Gastrocnemius medialis (tissue), 4 donors: ENCODE measurements at places on chromosomes 5 and 9. TPM values are rescaled to one million over a fixed set of nuclear protein-coding genes. Genes with fewer than 3 reads are reported as not detected.
A peak's percentile ranks its signal among the peaks of the same experiment; 100 is the strongest.

The CAMSAP1 gene
- total RNA-seq = 71.0 TPM

The CD180 gene
- 0.56 TPM for total RNA-seq

- no peaks in the 10 kb centered on the region for H3K4me1 ChIP-seq
- no peak overlapping the region for H3K27ac ChIP-seq
- no peaks in the 10 kb centered on the region for H3K36me3 ChIP-seq
- H3K27me3 ChIP-seq = no peaks in the 10 kb centered on the region
- no peak for DNase-seq
Observed at GRCh38 chr5:167696558-167697314, 594.7 kb upstream of the WWC1 start.

The ELOVL7 gene
- total RNA-seq = 0.89 TPM

DNA sequence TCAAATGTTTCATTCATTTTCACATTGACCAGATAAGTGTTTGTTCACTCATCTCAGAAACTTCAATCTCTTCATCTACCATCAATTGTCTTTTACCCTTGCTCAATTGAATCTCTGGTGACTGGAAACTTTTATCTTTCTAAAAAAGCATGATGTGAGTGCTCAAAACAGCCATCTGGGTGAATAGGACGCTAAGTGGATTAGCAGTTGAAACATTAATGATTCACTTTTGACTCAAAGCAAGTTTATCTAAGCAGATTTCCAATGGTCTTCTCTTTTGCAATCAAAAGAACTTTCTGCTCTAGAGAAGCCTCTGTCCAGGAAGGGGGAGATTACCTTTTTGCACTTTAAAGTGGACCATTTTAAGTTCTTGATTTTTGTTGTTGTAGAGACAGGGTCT lies 22.2 kb downstream of the KLF4 start:
- peaks cover 4% of the 10 kb centered on the region for H3K27me3 ChIP-seq
- H3K36me3 ChIP-seq = no peaks in the 10 kb centered on the region
- no peak for DNase-seq
- no peaks in the 10 kb centered on the region for H3K4me1 ChIP-seq
- H3K4me3 ChIP-seq = no peak overlapping the region
- H3K27ac ChIP-seq = no peak overlapping the region

- peaks cover 4% of the 10 kb centered on the region for H3K4me1 ChIP-seq
- peak; percentile 32 for DNase-seq
- no peaks in the 10 kb centered on the region for H3K27me3 ChIP-seq
- H3K36me3 ChIP-seq = no peaks in the 10 kb centered on the region
- no peak overlapping the region for H3K4me3 ChIP-seq
Observed at GRCh38 chr5:72228960-72229359, 91.1 kb downstream of the MRPS27 start.

GRCh38 chr5:30759731-30760130 lies 433.8 kb upstream of the CDH6 start:
- no peaks in the 10 kb centered on the region for H3K27me3 ChIP-seq
- no peak overlapping the region for H3K27ac ChIP-seq
- H3K4me3 ChIP-seq = no peak overlapping the region
- no peak for DNase-seq

- H3K36me3 ChIP-seq = no peaks in the 10 kb centered on the region
- peaks cover 15% of the 10 kb centered on the region for H3K4me1 ChIP-seq
- no peak for DNase-seq
- no peak overlapping the region for H3K4me3 ChIP-seq
- H3K27me3 ChIP-seq = no peaks in the 10 kb centered on the region
Observed at GRCh38 chr5:58929726-58930125, 346.9 kb downstream of the RAB3C start.

DNA sequence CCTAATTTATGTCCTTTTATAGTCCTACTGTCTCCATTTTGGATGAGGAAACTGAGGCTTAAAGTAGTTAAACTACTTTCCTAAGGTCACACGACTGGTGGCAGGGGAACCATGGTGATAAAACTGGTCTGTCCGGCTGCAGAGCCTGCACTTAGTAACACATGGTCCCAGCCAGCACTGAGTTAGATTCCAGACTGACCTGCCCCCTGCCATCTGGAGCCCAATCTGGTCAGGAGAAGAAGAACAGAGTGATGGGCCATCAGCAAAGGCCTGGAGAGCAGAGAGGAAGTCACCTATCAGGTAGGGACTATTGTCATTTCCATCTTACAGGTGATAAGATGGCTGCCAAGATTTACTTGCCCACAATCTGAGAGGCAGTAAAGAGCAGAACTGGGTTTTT lies 86.6 kb upstream of the SLC25A48 start:
- H3K4me1 ChIP-seq = no peaks in the 10 kb centered on the region
- no peak overlapping the region for H3K27ac ChIP-seq
- no peak overlapping the region for H3K4me3 ChIP-seq
- H3K27me3 ChIP-seq = no peaks in the 10 kb centered on the region

DNA sequence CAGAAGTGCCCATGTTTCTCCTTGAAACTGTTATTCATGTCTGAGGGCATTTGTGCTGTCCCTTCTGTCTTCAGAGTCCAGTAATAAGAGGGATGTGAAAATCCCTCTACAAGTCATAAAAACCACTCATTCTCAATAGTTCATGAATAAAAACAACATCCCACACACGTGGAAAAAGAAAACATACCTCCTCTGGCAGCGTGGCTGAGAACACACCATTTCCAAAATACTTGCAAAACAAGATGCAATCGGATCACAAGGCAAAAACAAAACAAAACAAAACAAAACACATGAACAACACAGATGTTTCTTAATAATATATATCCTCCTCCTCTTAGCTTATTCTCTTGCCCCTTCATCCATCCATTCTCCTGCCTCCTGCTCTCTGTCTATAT lies 71.0 kb upstream of the EQTN start:
- peak overlapping the region; percentile 28 for H3K27ac ChIP-seq
- peaks cover 55% of the 10 kb centered on the region for H3K4me1 ChIP-seq
- no peak for DNase-seq
- no peak overlapping the region for H3K4me3 ChIP-seq
- H3K27me3 ChIP-seq = no peaks in the 10 kb centered on the region
- no peaks in the 10 kb centered on the region for H3K36me3 ChIP-seq

GRCh38 chr5:110161162-110161561 lies 471.4 kb downstream of the MAN2A1 start:
- no peaks in the 10 kb centered on the region for H3K36me3 ChIP-seq
- no peak for DNase-seq
- no peaks in the 10 kb centered on the region for H3K4me1 ChIP-seq
- no peak overlapping the region for H3K27ac ChIP-seq
- no peak overlapping the region for H3K4me3 ChIP-seq
- H3K27me3 ChIP-seq = no peaks in the 10 kb centered on the region

GRCh38 chr5:168109441-168109840 lies 182.0 kb upstream of the WWC1 start:
- no peak for DNase-seq
- no peaks in the 10 kb centered on the region for H3K27me3 ChIP-seq
- no peaks in the 10 kb centered on the region for H3K36me3 ChIP-seq

The GLRA1 gene
- total RNA-seq = not detected

- no peak overlapping the region for H3K27ac ChIP-seq
- no peak overlapping the region for H3K4me3 ChIP-seq
- peaks cover 36% of the 10 kb centered on the region for H3K36me3 ChIP-seq
- H3K27me3 ChIP-seq = no peaks in the 10 kb centered on the region
- no peak for DNase-seq
Observed at GRCh38 chr9:70297141-70297540, 38.4 kb downstream of the SMC5 start.

DNA sequence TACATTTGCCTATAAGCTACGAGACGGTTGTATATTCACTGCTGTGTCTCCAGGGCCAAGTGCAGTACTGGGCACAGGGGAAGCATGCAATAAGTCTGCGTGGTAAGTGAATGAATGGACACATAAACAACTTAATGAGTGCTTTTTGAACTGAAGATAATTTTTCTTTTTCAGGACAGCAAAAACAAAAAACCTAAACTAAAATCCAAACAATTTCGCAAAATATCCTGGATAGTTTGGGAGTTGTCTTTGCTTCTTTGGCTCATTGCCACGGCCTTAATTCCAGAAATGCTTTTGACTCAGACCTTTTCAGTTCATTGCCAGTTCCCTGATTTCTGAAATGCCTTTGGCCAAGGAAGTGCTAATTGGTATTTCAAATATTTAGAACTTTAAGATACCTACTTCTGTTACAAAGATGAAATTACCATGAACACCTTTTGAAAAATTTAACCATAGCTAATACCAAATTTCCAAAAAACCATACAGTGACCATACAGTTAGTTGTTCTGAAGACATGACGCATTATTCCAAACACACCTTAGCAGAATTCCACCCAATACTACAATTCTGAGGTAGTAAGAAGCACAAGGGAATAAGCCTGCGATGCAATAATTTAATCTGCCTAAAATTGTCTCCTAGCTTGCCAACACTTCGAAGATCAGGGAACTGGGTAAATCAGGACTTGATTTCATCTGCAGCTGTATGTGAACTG lies 42.8 kb downstream of the TEK start:
- peak overlapping the region; percentile 17 for H3K27ac ChIP-seq
- no peaks in the 10 kb centered on the region for H3K36me3 ChIP-seq
- no peak overlapping the region for H3K4me3 ChIP-seq
- no peak for DNase-seq
- no peaks in the 10 kb centered on the region for H3K4me1 ChIP-seq

DNA sequence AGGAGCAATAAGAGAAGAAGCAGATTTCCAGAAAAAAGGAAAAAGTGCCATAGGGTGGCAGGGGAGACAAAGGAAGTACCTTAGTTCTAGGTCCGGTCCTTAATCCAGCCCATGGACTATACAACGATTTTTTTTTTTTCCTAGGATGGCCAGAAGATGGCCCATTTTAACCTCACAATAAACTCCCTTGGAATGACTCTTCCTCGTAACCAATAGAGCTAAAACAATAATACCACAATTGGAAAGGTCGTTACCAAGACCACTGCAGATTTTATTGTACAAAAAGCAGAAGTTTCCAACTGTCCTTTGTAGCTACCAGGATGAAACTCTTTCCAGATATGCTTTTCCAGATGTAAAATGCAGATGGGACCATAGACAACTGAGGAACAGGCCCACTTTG lies 34.4 kb upstream of the SSBP2 start:
- H3K4me1 ChIP-seq = peaks cover 38% of the 10 kb centered on the region
- DNase-seq = no peak
- H3K36me3 ChIP-seq = no peaks in the 10 kb centered on the region
- H3K27ac ChIP-seq = no peak overlapping the region

DNA sequence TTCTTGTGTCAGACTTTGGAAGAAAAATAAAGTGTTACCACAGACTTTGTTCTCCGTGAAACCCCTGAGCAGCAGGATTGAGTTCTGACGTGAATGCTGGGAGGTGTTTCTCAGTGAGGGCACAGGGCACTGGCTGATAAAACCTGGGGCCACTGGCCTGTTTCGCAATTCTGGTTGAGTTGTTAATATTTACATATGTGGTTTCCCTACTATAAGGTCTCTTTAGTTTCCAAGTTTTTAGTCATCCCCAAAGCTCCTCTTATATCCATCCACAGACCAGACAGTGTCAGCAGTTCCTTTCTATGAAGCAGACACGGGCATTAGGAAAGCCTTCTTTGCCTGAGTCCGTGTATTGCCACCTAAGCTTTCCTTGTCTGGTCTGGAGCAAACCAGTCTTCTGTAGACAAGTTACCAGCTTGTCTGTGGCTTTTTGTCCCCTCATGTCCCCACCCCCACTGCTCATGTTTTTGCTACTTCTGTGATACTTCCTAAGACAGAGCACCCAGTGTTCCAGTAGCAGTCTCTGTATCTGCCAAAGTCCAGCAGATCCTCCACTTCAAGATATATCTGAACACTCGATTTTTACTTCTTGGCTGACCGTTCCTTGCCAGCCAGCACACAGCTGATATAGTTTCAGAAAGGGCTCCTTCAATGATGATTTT lies 42.0 kb downstream of the ACO1 start:
- no peak for DNase-seq
- H3K27me3 ChIP-seq = no peaks in the 10 kb centered on the region
- no peak overlapping the region for H3K27ac ChIP-seq

The IFNK gene
- total RNA-seq = not detected

GRCh38 chr9:6109571-6109970 lies 94.1 kb upstream of the RANBP6 start:
- no peaks in the 10 kb centered on the region for H3K27me3 ChIP-seq
- no peak for DNase-seq
- no peaks in the 10 kb centered on the region for H3K36me3 ChIP-seq
- peaks cover 13% of the 10 kb centered on the region for H3K4me1 ChIP-seq
- no peak overlapping the region for H3K27ac ChIP-seq

DNA sequence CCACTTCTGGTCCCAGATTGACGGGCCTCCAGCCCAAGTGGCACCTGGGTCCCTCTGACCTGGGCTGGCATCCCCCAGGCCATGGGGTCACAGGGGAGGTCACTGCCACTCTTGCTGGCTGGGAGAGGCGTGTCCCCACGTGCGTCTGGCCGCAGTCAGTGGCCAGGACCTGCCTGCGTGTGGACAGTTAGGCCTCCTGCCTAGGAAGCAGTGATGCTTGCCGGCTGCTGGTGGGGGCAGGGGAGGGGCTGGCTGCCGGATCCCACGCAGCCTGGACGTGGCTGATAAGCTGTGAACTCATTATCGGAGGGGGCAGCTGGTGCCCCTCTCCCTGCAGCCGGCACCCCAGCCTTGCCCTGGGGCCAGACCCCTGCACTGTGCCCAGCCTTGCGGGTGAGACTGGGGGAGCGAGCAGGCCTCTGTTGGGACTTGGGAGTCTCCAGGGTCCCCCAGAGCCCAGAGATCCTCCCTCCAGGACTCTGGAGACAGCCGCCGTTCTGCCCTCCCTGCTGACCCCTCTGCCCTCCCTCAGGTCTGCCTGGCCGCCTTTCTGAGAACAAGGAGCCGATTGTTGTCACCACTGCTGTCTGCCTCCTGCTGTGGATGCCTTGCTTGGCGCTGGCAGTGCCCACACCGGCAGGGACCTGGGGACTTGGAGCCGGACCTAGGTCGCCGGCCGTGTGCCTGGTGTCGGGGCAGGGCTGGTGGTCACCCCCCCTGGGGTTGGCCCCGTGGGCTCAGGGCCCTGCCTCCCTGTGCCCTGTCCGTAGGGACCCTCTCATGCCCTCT lies 12.3 kb downstream of the RXRA start:
- peak overlapping the region; percentile 94 for H3K27ac ChIP-seq
- H3K4me1 ChIP-seq = peaks cover 97% of the 10 kb centered on the region
- no peaks in the 10 kb centered on the region for H3K27me3 ChIP-seq
- no peak for DNase-seq
- H3K36me3 ChIP-seq = no peaks in the 10 kb centered on the region

DNA sequence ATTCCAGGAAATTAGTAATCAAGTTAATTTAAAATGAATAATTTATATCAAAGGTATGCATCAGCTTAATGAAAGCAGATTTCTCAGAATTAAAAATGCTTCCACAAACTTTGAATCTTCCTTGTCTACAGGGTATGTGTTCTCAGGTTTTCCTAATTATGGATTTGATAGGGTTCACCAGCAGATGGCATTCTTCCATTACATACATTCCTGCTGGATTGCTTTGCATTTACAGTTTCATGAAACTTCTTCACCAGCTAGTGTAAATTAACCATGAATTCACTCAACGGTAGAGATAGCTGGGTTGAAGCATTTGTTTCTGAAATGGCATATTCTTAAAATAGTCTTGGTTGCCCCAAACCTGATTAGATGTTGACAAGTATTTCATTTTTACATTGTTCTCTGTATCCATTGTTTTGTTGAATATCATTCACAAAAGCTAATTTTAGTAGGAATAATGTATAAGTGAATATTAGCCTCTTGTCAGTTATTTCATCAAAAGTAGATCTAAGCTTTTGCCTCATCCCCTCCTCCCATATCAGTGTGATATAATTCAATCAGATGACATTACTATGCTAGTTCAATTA lies 68.7 kb upstream of the WDR41 start:
- H3K36me3 ChIP-seq = no peaks in the 10 kb centered on the region
- no peaks in the 10 kb centered on the region for H3K27me3 ChIP-seq
- no peak overlapping the region for H3K4me3 ChIP-seq
- no peak for DNase-seq
- H3K27ac ChIP-seq = no peak overlapping the region
- H3K4me1 ChIP-seq = no peaks in the 10 kb centered on the region

The C9orf153 gene
- 0.17 TPM for total RNA-seq
